ENCODE measurements at places on chromosomes 3 and 15. TPM values are rescaled to one million over a fixed set of nuclear protein-coding genes. Genes with fewer than 3 reads are reported as not detected.

DNA sequence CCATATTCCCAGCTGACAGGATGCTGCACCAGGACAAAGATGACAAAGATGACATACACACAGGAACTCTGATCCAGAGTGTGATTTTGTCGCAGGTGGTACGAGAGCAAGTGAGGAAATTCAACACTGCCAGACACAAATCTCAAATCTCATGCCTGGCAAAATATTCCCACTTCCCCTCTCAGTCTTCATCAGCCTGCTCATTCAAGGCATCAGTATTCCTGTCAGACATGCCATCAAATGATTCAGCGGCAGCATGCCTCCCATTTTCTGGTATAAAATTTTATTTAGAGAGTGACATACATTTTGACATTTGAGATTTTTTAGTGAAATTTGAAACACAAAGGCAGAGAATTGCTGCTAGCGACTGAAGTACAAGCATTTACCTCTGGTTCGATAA is 228.1 kb upstream of the LMCD1 start:
- no peak overlapping the region for H3K4me3 ChIP-seq
- H3K27ac ChIP-seq: no peak overlapping the region
- H3K27me3 ChIP-seq: no peaks in the 10 kb centered on the region
- H3K36me3 ChIP-seq: no peaks in the 10 kb centered on the region
- DNase-seq: no peak

DNA sequence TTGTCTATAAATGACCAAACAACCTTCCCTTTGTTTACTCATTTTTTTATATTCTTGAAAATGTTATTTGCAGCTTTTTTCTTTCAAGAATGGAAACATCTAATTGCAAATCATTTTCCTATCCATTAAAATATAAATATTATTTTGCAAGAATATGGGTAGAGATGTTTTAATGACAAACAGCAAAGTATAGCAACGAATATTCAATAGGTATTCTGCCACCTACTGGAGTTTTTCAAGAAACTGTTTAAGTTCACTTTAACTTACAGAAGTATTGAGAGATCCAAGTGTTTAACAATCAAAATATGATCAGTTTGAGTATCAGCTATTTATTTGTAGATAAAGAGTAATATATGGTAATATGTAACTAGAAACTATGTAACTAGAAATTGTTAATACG is 6.9 kb upstream of the EOGT start:
- H3K4me1 ChIP-seq: peaks cover 7% of the 10 kb centered on the region
- no peaks in the 10 kb centered on the region for H3K27me3 ChIP-seq
- H3K27ac ChIP-seq: no peak overlapping the region
- H3K36me3 ChIP-seq: peaks cover 40% of the 10 kb centered on the region
- no peak for DNase-seq

GRCh38 chr3:108603691-108604090 is 14.2 kb downstream of the DZIP3 start:
- peaks cover 50% of the 10 kb centered on the region for H3K4me1 ChIP-seq
- peaks cover 34% of the 10 kb centered on the region for H3K36me3 ChIP-seq
- H3K27ac ChIP-seq: peak overlapping the region; percentile 67
- peak overlapping the region; percentile 55 for H3K4me3 ChIP-seq
- H3K27me3 ChIP-seq: no peaks in the 10 kb centered on the region

GORASP1 gene
- total RNA-seq: 10.8 TPM

GRCh38 chr3:67431887-67432286 is 222.5 kb downstream of the SUCLG2 start:
- H3K27me3 ChIP-seq: no peaks in the 10 kb centered on the region
- H3K27ac ChIP-seq: no peak overlapping the region
- no peaks in the 10 kb centered on the region for H3K4me1 ChIP-seq
- peaks cover 50% of the 10 kb centered on the region for H3K36me3 ChIP-seq
- DNase-seq: no peak
- H3K4me3 ChIP-seq: no peak overlapping the region

DNA sequence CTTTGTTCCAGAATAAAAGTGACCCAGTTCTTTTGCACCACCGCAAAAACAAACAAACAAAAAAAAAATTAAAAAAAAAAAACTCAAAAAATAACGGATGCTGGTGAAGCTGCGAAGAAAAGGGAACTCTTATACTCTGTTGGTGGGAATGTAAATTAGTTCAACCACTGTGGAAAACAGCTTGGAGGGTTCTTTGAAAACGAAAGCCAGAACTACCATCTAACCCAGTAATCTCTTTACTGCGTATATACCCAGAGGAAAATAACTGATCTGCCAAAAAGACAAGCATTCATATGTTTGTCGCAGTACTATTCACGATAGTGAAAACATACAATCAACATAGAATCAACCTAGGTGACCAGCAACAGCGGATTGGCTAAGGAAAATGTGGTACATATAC is 298.9 kb upstream of the CBLB start:
- no peak overlapping the region for H3K4me3 ChIP-seq
- DNase-seq: no peak
- H3K27me3 ChIP-seq: no peaks in the 10 kb centered on the region

GRCh38 chr3:14371573-14372474 is 30.6 kb upstream of the SLC6A6 start:
- H3K27ac ChIP-seq: peak overlapping the region; percentile 11
- no peak overlapping the region for H3K4me3 ChIP-seq
- H3K27me3 ChIP-seq: peaks cover 4% of the 10 kb centered on the region
- no peaks in the 10 kb centered on the region for H3K36me3 ChIP-seq

MRPL46 gene
- total RNA-seq: 31.3 TPM

- no peak for DNase-seq
- no peak overlapping the region for H3K4me3 ChIP-seq
- no peaks in the 10 kb centered on the region for H3K36me3 ChIP-seq
These were observed 11.8 kb downstream of the NCEH1 start for GRCh38 chr3:172699031-172699430.

DNA sequence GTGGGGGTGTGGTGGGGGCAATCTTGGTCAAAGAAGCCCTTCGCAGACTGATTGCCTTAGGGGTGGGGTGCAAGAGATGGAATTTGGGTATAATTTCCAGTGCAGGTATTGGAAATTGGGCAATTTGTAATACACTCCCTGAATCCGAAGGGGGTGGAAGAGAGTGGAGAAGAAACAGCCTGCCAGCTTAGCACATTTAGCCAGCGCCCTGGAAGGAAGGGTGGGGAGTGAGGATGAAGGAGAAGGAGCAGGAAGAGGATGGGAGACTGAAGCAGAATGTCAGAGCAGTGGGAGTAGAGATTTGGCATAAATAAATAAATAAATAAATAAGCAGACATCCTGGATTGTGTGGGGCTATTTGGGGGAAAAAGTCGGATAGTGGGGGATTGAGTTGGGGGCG is 1.6 kb downstream of the GAP43 start:
- no peak for DNase-seq
- H3K36me3 ChIP-seq: no peaks in the 10 kb centered on the region
- H3K4me1 ChIP-seq: peaks cover 9% of the 10 kb centered on the region

GRCh38 chr3:128681369-128681829 is 30.8 kb upstream of the RPN1 start:
- peak overlapping the region; percentile 90 for H3K4me3 ChIP-seq
- peaks cover 8% of the 10 kb centered on the region for H3K27me3 ChIP-seq
- no peaks in the 10 kb centered on the region for H3K36me3 ChIP-seq
- peak overlapping the region; percentile 99 for H3K27ac ChIP-seq

- DNase-seq: no peak
- no peaks in the 10 kb centered on the region for H3K4me1 ChIP-seq
- H3K27me3 ChIP-seq: no peaks in the 10 kb centered on the region
- no peak overlapping the region for H3K27ac ChIP-seq
- H3K4me3 ChIP-seq: no peak overlapping the region
- H3K36me3 ChIP-seq: no peaks in the 10 kb centered on the region
These were observed 149.6 kb downstream of the MAGI1 start for GRCh38 chr3:65888980-65889706.

DNA sequence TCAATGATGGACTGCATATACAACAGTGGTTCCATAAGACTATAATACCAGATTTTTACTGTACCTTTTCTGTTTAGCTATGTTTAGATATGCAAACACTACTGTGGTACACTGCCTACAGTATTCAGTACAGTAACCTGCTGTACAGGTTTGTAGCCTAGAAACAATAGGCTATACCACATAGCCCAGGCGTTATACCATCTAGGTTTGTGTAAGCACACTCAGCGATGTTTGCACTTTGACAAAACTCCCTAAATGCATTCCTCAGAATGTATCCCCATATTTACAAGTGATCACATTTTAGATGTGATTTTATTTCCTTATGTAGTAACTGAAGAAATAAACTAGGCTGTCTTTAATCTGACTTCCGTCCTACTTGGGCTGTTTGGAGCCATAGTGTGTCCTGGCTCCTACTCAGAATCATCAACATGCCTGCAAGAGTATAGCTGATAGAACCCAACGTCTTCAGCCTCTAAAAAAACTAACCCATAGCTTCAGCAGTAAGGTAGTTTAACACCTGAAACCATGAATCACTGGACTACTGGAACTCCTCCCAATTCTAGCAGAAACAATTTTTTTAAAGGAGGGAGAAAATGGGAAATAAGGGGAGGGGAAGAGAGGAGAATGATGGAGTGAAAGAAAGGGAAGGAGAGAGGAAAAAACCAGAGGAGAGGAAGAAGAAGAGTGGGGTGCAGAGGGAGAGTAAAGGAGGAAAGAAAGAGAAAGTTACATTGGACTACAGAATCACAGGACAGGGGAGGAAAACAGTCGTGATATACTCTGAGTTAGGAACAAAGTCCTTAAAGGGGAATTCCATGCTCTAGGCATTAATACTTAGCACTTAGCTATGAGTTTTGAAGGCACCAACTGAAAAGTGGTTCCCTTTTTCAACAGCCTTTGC is 67.7 kb upstream of the PLXND1 start:
- no peaks in the 10 kb centered on the region for H3K4me1 ChIP-seq
- no peaks in the 10 kb centered on the region for H3K27me3 ChIP-seq
- H3K27ac ChIP-seq: no peak overlapping the region
- no peak overlapping the region for H3K4me3 ChIP-seq

CDC25A gene
- 31.3 TPM for total RNA-seq

DNAH12 gene
- total RNA-seq: 0.05 TPM

GRCh38 chr3:180680097-180680430 is 775 bp upstream of the CCDC39 start:
- no peaks in the 10 kb centered on the region for H3K36me3 ChIP-seq
- peaks cover 44% of the 10 kb centered on the region for H3K27me3 ChIP-seq
- H3K4me3 ChIP-seq: peak overlapping the region; percentile 79
- peaks cover 18% of the 10 kb centered on the region for H3K4me1 ChIP-seq
- H3K27ac ChIP-seq: no peak overlapping the region

RBP2 gene
- not detected for total RNA-seq

LYZL4 gene
- total RNA-seq: not detected

- no peak for DNase-seq
- H3K27ac ChIP-seq: no peak overlapping the region
- peaks cover 15% of the 10 kb centered on the region for H3K4me1 ChIP-seq
- H3K36me3 ChIP-seq: no peaks in the 10 kb centered on the region
- no peak overlapping the region for H3K4me3 ChIP-seq
These were observed 50.0 kb upstream of the DGKG start for GRCh38 chr3:186411994-186412393.

DNA sequence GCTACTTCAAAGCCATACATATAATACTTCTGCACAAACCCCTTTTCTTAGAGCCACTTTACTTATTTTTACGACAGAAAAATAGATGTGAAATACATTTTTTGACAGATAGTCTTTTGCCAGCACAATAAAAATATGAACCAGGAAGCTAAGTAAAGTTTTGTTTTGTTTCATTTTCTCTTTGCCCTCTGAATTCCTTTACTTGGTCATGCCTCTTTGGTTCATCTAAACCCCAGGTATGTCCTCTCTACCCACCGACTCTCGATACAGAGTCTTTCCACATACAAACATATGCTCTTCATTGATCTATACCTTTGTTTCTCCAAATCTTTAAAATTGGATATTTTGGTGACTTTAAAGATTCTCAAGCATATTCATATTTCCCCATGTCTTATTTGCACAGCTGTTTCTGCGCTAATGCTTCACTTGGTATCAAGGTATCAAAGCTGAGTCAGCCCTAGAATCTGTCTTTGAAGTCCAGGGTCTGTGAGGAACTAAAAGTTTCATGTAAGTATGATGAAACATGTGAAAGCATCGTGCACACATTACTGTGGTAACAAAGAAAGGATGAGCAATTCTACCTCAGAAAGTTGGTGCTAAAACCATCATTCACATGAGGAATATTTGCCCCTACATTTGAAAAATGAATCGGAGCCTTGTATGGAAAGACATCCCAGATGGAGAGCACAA is 845.4 kb downstream of the NAALADL2 start:
- no peak for DNase-seq
- H3K4me1 ChIP-seq: no peaks in the 10 kb centered on the region
- no peak overlapping the region for H3K4me3 ChIP-seq
- H3K36me3 ChIP-seq: no peaks in the 10 kb centered on the region
- no peak overlapping the region for H3K27ac ChIP-seq

POLQ gene
- 35.6 TPM for total RNA-seq

DNA sequence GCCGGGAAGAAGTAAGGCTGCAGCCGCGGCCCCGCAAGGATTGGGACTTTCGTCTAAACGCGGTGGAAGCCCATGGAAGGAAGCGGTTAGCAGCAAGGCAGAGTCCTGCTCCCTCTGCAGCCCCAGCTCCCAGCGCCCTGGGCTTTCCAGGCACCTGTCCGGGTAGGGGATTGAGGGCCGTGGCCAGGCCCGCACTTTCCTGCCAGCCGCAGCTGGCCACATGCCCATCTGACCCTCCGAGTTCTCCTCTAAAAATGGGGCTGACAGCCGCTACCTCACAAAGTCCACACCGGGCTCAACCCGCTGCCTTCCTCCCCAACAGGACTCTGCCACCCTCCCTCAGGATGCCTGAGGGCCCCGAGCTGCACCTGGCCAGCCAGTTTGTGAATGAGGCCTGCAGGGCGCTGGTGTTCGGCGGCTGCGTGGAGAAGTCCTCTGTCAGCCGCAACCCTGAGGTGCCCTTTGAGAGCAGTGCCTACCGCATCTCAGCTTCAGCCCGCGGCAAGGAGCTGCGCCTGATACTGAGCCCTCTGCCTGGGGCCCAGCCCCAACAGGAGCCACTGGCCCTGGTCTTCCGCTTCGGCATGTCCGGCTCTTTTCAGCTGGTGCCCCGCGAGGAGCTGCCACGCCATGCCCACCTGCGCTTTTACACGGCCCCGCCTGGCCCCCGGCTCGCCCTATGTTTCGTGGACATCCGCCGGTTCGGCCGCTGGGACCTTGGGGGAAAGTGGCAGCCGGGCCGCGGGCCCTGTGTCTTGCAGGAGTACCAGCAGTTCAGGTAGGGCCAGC is 1.9 kb downstream of the NEIL1 start:
- peaks cover 18% of the 10 kb centered on the region for H3K27me3 ChIP-seq
- H3K27ac ChIP-seq: peak overlapping the region; percentile 99
- peaks cover 52% of the 10 kb centered on the region for H3K36me3 ChIP-seq
- no peak overlapping the region for H3K4me3 ChIP-seq
- no peak for DNase-seq
